CD4-positive, alpha-beta T cell treated with Interleukin-1 beta for 1 hour (primary cell): ENCODE measurements at places on chromosomes 5 and 9.

DNA sequence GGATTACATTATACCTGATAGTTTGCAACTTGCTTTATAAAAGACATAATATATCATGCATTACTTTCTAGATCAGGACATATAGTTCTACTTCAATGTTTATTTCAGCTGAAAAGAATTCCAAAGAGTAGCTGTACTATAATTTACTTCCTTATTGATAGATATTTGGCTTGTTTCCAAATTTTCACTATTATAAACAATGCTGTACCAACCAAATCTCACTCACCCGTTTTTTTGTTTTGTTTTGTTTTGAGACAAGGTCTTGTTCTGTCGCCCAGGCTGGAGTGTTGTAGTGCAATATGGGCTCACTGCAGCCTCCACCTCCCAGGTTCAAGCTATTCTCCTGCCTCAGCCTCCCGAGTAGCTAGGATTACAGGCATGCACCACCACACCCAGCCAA, 132.7 kb downstream of the GNAQ start:
- DNase-seq = no peak

GRCh38 chr9:81896070-81896469, 32.2 kb upstream of the SPATA31D4 start:
- DNase-seq = no peak

- no peak for DNase-seq
These were observed 29.5 kb upstream of the SMAD5 start for GRCh38 chr5:136103118-136103517.

GRCh38 chr5:16507716-16508115, 42.1 kb upstream of the ZNF622 start:
- DNase-seq = no peak

DNA sequence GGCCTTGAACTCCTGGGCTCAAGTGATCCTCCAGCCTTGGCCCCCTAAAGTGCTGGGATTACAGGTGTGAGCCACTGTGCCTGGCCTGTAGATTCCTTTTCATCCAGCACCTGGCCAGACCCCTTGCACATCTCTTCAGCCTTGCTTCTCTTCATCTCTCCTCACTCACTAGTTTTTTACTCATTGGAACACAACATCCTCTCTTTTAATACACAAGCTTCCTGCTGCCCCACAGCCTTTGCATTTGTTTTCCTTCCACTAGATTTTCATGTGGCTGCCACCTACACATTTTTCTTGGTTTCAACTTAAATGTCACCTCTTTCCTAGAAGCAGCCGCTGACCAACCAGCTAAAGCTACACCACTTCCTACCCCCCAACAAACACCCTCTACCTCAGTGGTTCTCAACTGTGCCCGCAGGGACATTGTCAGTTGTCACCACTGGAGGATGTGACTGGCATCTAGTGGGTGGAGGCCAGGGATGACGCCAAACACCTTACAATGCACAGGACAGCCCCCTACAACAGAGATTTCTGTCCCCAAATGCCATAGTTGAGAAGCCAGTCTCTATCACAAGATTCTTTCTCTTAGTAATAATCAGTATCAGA, 33.7 kb downstream of the HAVCR1 start:
- peak; percentile 64 for DNase-seq
